ENCODE measurements at places on chromosomes 1 and 21.

GRCh38 chr1:22218618-22219250 is 75.8 kb upstream of the WNT4 start:
- no peak for DNase-seq

- DNase-seq, result no peak
Observed at GRCh38 chr1:84117868-84118267, 26.2 kb upstream of the PRKACB start.

GRCh38 chr1:221310180-221310579 is 430.9 kb downstream of the HLX start:
- no peak for DNase-seq

DNA sequence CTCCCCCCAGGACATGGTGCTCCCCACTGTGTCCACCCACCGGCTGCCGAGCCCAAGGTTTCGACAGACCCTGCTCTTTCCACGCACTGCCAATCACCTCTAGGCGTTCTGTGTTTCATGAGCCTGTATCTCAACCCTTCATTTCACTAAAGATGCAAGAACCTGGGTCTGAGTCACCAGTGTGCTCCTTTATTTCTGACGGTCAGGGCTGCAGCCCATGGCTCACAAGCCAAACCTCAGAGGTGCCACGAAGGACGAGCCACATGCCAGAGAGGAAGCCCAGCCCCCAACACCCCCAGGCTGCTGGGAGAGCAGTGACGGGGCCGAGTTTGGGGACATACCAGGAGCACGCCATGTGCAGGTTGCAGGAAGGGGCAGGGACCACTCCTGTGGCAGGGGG is 79.2 kb upstream of the ARHGEF16 start:
- DNase-seq, result no peak

GRCh38 chr1:223653015-223653414 is 12.5 kb downstream of the CAPN8 start:
- no peak for DNase-seq

DNA sequence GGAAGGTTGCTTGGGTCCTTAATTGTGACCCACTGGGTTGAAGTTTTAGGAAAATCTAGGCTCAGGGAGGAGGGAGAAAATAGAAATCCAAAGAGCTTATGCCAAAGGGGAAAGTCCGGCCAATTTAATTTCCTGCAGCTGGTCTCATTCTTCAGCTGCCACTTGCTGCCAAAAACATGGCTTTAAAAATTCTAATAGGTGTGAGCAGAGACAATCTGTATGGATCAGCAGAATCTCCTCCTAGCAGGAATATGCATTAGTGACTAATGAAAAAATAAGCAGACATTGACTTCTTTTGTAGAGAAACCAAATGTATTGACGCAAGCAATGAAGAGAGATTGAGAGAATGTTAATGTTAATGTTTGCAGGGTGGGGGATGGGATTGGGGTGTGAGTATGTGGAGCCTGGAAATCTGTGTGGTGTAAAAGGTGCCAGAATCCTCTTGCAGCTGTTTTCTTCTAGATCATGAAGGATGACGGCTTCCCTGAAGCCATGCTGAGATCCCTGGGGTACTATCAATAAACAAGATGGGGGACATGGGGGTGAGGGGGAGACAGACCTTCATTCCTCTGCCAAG is 35.3 kb downstream of the VWA5B1 start:
- DNase-seq, result no peak

- peak; percentile 61 for DNase-seq
Observed at GRCh38 chr1:204791453-204792353, 79.0 kb upstream of the NFASC start.

- DNase-seq, result no peak
Observed at GRCh38 chr1:101219924-101220870, 16.6 kb upstream of the S1PR1 start.

- DNase-seq, result no peak
Observed at GRCh38 chr1:38060498-38060897, 13.9 kb upstream of the POU3F1 start.

- no peak for DNase-seq
Observed at GRCh38 chr1:65210325-65210724, 62.3 kb downstream of the AK4 start.

- no peak for DNase-seq
Observed at GRCh38 chr1:22507587-22507986, 55.7 kb upstream of the EPHA8 start.

- no peak for DNase-seq
Observed at GRCh38 chr21:41957991-41958766, 4.4 kb upstream of the C2CD2 start.

DNA sequence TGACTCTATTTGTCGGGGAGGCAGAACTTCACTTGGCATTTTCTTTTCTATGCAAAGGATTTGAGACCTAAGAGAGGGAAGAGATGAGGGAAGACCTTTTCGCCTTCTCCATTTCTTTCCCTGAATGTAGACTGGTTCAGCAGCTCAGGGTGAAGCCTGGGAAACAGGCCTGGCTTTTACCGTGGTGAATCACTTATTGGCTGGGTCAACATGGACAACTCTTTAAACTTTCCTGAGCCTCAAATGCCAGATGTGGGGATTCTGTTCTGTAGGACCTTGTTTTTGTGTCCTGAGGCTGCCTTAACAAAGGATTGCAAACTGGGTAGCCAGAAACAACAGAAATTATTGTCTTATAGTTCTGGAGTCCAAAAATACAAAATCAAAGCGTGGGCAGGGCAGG is 455.8 kb upstream of the VAMP3 start:
- DNase-seq, result no peak

DNA sequence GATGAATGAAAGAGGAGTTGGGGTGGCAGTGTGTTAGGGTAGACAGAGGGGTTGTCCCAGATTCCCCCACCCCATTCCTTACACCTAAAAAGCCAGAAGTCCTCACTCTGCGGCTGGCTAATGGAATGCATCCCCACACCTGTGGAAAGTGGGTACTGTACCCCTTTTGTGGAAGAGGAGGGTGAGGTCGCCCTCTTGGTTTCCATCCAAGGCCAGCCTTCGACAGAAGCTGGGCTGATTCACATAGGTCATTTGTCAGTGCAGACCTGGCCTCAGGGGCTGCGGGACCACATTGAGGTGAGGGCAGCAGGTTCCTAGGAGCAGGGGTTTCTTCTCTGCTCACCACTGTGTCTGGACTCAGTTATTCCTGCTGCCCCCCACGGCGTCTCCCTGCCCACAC is 671.6 kb downstream of the MATN1 start:
- no peak for DNase-seq

DNA sequence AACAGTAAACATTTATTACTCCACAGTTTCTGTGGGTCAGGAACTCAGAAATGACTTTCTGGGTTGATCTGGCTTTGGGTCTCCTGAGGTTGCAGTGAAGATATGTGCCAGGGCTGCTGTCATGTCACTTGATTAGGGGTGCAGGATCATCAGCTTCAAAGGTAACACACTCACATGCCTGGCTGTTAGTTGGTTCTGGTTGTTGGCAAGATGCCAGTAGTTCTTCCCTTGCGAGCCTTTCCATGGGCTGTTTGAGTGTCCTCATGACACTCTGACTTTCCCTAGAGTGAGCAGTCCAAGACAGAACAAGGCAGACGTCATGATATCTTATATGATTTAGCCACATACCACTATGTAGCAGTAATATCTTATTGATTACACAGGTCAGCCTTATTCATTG is 1.8 kb downstream of the SWT1 start:
- no peak for DNase-seq

GRCh38 chr1:37474046-37474696 is at the start of gene ZC3H12A:
Gene ZC3H12A, plus strand, starts transcription at chr1:37474580. Its CDS starts 917 bp downstream, at chr1:37475497.
- DNase-seq, result peak; percentile 89

GRCh38 chr1:89946532-89946931 is 48.4 kb upstream of the ZNF326 start:
- DNase-seq, result no peak

DNA sequence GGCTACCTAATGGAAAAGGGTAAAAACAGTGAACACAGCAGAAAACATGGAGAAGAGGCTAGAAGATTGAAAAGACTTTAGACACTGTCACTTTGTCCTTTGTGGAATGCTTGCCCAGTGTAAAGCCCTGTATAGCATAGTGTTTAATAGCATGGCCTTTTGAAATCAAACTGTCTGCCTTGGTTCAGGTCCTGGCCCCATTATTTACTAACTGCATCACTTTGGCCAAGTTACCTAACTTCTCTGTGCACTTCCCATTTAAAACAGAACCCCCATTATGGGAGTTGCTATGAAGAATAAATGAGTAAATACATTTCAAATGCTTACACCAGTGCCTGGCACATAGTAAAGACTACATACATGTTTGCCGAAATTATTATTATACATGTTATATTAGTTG is 12.1 kb downstream of the PHC2 start:
- no peak for DNase-seq

- no peak for DNase-seq
Observed at GRCh38 chr1:165397944-165398343, 41.4 kb upstream of the LMX1A start.

DNA sequence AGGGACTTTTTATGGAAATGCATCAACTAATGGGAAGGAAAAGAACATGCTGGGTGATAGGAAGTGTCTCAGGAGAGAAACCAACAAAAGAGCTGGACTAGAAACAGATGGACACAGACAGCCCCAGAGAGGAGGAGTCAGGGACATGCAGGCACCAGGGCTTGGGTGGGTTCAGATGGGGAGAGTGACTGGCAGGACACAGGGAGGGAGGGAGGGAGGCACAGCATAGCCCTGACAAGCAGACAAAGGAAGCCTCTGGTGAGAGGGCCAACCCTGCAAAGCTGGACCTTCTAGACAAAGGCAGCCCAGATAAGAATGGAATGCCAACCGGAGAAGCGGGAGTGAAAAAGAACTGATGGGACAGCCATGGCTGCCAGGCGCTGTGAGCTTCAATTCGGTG is 568.8 kb downstream of the AJAP1 start:
- DNase-seq, result no peak

GRCh38 chr1:55230659-55231058 is 15.5 kb upstream of the USP24 start:
- DNase-seq, result no peak

DNA sequence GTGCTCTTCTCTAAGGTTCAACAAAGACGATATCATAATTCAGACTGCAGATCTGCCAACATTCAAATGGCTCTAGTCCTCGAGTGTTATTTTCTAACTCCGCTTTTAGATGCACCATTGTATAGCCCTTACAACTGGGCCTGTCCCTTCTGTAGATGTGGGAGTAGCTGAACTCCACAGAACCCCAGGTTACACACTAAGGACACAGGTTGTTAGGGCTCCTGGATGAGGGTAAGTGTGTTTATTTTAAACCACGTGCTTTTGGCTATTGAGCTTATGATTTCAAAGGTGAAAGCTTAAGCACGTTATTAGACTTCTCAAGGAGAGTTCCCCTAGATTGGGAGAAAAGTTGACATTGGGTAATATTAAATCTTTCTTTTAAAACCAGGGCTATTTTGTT is 64.7 kb downstream of the MPZL1 start:
- DNase-seq, result no peak

- no peak for DNase-seq
Observed at GRCh38 chr21:35849144-35849543, 211.2 kb downstream of the SETD4 start.

GRCh38 chr1:25817840-25818501 is 1.8 kb upstream of the MTFR1L start:
- DNase-seq, result no peak

DNA sequence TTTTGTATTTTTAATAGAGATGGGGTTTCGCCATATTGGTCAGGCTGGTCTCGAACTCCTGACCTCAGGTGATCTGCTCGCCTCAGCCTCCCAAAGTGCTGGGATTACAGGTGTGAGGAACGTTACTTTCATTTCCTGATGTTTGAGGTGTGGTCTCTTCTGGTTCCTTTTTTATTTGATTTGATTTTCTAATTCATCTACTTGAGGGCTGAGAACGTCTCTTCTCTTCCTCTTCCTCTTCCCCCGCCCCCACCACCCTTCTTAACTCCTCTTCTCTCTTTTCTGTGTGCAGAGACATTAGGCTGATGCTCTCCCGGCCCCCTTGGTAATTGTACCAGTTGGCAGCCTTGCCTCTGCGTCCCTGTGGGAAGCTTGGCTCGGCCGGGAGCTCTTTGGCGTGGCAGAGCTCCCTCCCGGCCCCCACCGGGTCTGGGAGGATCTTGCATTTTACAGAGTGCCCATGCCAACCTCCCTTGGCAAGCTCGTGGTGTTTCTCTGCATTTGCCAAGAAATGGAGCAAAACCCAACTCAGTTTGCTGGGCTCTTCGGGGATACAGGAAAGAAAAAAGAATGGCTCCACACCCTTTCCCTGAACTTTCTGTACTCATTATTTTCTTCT is 19.9 kb downstream of the CRYAA start:
- no peak for DNase-seq

DNA sequence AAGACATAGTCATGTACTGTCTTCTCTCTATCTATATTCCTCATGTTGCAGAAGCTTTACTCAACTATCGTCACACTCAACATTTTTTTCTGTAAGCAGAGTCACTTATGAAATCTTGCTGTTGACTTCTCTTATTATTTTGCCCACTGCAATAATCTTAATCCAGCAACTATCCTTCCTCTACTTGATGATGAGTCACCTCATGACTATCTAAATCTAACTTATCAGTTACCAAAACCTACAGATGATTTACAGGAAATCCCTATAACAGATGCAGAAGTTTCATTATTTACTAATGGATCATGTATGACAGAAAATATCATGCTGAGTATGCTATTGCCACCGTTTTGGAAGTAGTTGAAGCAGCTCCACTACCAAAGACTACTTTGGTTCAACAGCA is 378.9 kb downstream of the DUSP10 start:
- DNase-seq, result no peak

DNA sequence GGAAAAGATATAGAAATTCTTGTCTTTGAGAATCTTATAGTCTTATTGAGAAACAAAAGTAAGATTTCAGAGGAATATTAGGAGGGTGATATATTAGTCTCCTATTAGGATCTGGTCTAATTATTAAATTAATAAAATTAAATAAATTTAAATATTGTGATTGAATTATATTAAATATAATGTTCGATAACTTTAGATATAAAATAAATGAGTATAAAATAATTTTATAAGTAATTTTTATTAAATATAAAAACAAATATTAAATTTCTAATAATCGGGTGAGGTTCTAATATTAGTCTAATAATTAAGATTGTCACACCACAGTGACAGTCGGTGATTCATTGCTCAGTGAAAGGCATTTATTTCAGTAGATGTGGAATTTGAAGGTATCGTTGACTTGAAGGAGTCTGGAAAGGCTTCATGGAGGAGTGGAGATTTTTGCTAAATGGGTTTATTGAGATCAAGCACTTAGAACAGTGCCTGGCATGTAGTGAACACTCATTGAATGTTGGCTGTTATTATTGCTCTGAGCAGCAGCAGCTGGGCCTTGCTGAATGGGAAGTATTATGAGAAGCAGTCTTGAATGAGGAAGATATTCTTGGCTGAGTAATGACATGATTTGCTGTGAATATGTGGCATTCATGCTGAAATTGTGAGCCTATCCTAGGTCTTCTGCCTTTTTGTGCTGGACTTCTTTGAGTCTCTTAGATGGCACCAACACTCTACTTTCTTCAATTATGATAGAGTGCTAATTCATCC is 74.6 kb downstream of the USP25 start:
- no peak for DNase-seq

- DNase-seq, result no peak
Observed at GRCh38 chr21:35063428-35064172, 14.5 kb upstream of the RUNX1 start.

GRCh38 chr1:226990133-226990716 is 50.1 kb downstream of the COQ8A start:
- DNase-seq, result peak; percentile 15

Measured in activated effector memory CD4-positive, alpha-beta T cell treated with Interleukin-2 at 50 U/mL for 16 hours (primary cell).